Glomerular endothelial cell (primary cell): ENCODE measurements at places on chromosomes 6 and 20. TPM values are rescaled to one million over a fixed set of nuclear protein-coding genes. Genes with fewer than 3 reads are reported as not detected.

Gene MEP1A
- not detected in 2 replicates for total RNA-seq

Gene FAM110A
- 1.5 and 6.1 TPM in 2 replicates for total RNA-seq

Gene DDAH2
- total RNA-seq = 110 and 138 TPM in 2 replicates

Gene ANGPT4
- not detected in 2 replicates for total RNA-seq

Gene RAET1L
- not detected in 2 replicates for total RNA-seq

Gene TCF21
- total RNA-seq = 0.41 and 0.44 TPM in 2 replicates

Gene C4B
- total RNA-seq = 1.1 and 1.3 TPM in 2 replicates

Gene DNAH8
- 0.06 TPM in 1 of 2 replicates, not detected in the other for total RNA-seq

Gene CRISP2
- total RNA-seq = not detected in 2 replicates

DNA sequence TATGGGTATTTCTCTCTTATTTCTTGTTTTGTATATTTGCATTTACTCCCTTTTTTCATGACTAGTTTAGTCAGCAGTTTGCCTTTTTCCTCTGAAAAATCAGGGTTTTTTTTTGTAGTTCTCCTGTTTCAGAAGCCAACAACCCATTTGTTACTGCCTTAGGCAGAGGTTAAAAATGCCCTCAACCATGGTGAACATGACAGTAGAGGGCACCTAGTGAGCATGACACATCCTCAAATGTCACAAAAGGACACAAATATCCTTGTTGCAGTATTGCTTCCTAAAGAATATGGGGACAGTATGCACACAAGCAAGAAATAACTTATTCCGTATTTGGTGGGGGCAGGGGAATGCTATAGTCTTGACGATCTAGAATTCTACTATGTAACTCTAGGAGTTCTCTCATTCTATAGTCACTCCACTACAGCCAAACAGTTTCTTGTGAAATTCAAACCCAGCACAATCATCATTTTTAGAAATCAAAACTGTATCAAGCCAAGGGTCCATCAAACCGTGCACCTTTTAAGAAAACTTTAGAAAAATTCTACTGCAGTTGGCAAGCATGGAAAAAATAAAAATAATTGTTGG, 47.0 kb downstream of the GOPC start:
- no peak for DNase-seq

- DNase-seq = no peak
Measured at GRCh38 chr6:133608620-133609019, 280.3 kb upstream of the TCF21 start.

DNA sequence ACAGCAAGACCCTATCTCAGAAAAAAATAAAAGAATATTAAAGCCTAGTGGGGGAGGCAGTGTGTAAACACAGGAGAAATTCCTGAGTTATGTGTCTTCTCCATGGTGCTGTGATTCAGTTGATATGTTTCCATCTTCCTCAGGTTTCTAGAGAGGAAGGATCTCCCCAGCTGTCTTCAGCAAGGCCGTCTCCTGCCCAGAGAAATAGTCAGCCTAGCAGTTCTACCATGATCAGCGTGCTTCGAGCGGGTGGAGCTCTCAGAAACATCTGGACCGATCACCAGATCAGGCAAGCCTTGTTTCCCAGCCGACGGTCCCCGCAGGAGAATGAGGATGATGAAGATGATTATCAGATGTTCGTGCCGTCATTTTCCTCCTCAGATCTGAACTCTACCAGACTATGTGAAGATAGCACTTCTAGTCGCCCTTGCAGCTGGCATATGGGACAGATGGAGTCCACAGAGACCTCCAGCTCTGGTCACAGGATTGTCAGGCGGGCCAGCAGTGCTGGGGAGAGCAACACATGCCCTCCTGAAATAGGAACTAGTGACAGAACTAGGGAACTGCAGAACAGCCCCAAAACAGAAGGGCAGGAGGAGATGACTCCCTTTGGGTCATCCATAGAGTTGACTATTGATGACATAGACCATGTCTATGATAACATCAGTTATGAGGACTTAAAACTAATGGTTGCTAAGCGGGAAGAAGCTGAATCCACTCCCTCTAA, 34.9 kb upstream of the MTHFD1L start:
- no peak for DNase-seq

GRCh38 chr20:35257175-35257909, 20.6 kb downstream of the MMP24OS start:
- DNase-seq = no peak

- no peak for DNase-seq
Measured at GRCh38 chr6:129621252-129621651, 88.7 kb downstream of the ARHGAP18 start.

- DNase-seq = no peak
Measured at GRCh38 chr6:135358985-135359384, 138.6 kb downstream of the AHI1 start.

- DNase-seq = no peak
Measured at GRCh38 chr20:33257237-33257636, 21.4 kb downstream of the BPIFA1 start.
